ENCODE measurements at places on chromosomes 3 and 15.

GRCh38 chr3:162034368-162034767, 537.8 kb downstream of the OTOL1 start:
- no peak for DNase-seq

DNA sequence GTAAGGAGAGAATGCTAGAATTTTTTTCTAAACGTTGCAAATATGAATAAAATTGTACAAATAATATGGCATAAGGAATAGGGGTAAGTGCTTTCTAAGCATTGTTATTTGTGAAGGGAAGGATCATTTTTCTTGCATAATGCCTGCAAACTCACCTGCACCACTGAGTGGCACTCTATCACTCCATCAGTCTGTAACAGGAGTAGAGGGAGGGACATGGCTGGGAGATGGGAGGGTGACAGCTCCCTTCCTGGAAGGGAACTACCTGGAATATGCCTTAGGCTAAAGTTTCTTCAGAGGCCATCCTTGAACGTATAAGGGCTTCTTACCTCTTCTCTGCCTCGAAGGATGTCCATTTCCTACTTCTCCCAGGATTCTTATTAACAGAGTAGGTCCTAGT, 3.0 kb downstream of the NAALADL2 start:
- DNase-seq = peak; percentile 62

GRCh38 chr3:121942116-121942786, 48.0 kb downstream of the SLC15A2 start:
- DNase-seq = no peak

- no peak for DNase-seq
These were observed 29.7 kb downstream of the UBE2E2 start for GRCh38 chr3:23232854-23233253.

GRCh38 chr3:185270262-185270955, 16.6 kb upstream of the EHHADH start:
- peak; percentile 57 for DNase-seq

- no peak for DNase-seq
These were observed 619.9 kb downstream of the FOXP1 start for GRCh38 chr3:70963431-70964275.

DNA sequence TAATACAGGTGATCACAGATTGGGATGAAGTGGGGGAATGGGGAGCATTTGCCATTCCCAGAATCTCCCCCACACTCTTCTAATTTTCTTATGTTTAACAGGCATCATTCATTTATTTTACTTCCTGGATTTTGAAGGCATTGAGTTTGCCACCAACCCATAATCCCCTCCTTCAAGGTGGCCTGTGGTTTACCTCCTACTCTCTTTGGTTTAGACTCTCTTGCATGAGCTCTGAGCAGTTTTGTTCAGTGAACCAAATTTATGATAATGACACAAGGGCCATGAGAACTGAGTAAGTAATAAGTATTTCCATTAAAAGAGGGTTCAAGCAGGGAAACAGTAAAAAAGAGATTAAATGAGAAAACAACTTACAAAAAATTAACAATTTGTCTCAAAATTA, 703.1 kb upstream of the CFAP20DC start:
- DNase-seq = no peak

DNA sequence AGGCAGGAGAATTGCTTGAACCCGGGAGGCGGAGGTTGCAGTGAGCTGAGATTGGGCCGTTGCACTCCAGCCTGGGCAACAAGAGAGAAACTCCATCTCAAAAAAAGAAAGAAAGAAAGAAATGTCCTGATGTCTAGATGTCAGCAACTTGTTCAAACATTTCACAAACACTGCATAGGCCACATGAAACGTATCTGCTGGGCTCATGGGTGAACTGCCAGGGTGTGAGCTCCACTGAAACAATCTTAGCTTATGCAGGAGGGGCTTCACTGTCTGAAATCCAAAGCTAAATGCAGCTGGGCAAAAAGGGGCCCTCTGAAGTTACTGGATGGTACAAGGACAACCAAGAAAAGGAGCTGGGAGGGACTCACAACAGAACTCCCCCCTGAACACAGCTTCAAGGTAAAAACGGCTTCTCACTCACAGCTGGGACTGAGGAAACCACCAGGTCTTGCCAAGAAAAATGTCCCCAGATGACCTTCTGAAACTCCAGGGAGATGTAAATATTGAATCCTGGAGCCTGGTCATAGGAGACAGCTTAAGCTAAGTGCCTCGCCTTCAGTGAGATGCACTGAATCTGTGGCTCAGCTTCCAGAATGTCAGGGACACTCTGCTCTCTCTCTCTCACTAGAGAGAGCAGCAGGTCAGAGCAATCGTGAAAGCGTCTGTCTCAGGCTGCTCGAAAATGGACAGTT, 31.9 kb downstream of the SEC61A1 start:
- no peak for DNase-seq

DNA sequence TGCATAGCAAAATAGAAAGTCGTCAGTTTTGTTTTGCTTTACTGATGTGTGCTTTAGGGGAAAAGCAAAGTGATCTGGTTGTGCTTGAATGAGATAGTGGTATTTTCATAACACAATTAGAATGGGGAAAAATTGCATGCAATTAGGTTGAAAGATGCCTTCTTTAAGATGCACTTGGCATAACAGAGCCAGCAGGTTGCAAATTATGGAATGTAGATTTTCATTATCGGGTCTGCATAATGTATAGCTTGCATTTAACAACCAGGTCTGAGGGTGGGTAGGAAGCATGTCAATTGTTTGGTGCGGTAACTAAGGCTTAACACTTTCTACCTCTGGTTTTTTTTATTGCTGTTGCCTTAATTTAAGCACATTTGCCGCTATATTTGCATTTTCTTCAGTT, 370.7 kb upstream of the MCTP2 start:
- no peak for DNase-seq

DNA sequence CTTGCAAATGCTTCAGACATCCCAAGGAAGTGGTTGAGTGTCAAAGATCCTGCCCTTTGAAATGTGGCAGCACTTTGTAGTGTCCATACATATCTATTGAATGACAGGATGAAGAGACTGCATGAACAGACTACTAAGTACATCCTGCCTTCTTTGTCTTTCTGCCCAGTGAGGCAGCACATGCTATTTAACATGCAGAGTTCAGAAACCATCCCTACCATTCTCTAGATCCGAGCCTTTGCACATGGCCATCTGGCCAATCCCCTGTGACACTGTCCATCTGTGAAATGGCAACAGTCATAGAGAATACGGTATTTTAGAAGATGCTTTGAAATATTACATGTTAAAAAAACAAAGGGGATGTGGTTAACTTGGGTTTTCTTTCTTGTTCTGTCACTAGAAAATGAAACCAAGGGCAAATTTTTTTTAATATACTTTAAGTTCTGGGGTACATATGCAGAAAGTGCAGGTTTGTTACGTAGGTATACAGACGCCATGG, 519.6 kb downstream of the NTRK3 start:
- no peak for DNase-seq

- DNase-seq = peak; percentile 50
These were observed 81.9 kb upstream of the CTNNB1 start for GRCh38 chr3:41117398-41117870.

GRCh38 chr3:59535791-59536221, 486.0 kb upstream of the CFAP20DC start:
- DNase-seq = no peak

DNA sequence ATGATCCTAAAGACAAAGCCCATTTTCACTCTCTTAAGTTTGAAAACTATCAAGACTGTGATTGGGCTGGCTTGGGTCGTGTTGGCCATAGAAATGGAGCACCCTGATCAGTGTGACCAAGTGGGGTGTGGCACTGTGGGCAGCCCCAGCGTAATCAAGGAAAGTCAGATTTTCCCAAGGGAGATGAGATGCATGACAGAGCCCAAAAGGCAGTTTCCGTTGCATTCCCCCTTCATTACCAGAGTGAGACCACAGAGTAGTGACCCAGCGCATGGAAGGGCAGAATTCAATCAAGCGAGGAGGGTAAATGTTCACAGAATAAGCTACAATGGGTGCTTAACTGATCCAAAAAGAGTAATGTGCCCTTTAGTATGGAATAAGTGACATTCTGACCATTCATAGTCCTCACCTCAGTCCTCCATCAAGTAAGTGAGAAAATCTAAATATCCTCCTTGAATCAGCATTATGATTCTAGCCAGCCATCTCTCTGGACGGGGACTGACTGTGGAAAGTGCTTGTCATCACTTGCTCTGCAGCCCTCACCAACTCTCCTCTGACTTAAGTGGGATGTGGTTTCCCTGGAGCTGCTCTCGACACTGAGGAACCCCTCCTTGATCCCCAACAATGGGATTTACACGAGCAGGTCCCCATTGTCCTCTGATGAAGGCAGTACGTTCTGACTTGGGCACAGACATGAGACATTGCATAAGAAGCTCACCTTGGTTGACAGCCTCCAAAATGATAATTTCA, 430.5 kb downstream of the OCA2 start:
- DNase-seq = no peak
